ENCODE measurements at places on chromosomes 6 and 20.
A peak's percentile ranks its signal among the peaks of the same experiment; 100 is the strongest.

GRCh38 chr20:44861531-44862006 is 23.9 kb upstream of the YWHAB start:
- no peak for DNase-seq

DNA sequence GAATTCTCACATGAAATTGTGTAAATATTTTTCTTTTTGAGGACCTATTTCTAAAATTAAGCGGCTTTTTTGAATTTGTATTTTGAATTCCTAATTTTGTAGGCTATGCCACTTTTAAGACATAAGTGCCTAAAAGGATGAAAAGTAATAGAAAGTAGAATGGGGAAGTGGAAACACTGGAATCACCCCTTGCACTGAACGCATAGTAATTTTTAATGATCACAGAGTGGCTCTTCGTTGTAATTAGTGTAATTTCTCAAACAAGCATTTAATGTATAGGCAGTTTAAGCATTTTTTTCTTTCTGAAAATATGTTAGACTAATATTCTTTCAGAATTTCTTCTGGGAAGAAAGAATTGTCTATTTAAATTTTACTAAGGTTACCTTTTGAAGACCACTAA is 73.2 kb downstream of the ARID1B start:
- no peak for DNase-seq

- no peak for DNase-seq
Measured at GRCh38 chr6:52098721-52099120, 11.3 kb upstream of the PKHD1 start.

- DNase-seq: no peak
Measured at GRCh38 chr6:31397901-31398525, 5.4 kb upstream of the MICA start.

- no peak for DNase-seq
Measured at GRCh38 chr6:33961691-33962090, 157.9 kb upstream of the MLN start.

DNA sequence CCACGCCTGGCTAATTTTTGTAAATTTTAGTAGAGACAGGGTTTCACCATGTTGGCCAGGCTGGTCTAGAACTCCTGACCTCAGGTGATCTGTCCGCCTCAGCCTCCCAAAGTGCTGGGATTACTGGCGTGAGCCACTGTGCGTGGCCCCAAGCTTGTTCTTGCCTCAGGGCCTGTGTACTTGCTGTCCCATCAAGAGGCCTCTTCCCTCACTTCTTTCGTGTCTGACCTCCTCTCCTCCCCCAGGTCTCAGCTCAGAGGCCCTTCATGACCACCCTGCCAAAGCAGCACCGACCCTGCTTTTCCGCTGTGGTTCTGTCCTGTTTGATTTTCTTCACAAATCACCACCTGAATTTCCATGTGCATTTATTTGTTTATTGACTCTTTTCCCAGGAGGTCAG is 10.5 kb upstream of the UBE2V1 start:
- no peak for DNase-seq

GRCh38 chr6:167092672-167093339 is 30.1 kb upstream of the CCR6 start:
- DNase-seq: no peak

DNA sequence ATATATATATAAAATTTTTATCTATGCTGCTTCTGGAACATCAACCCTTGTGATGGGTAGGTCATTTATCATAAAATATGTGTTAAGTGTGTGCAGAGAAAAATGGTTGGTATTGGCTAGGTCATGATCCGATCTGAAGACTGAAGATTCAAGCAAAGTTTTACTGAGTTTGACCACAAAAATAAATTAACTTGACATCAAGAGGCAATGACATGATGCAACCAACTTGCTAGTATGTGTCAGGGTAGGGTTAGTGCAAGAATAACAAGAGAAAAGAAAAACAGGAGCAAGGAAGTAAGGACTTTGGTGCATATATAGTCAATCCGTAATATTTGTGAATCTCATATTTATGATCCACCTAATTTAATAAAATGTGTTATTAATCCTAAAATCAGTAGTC is 1202.0 kb upstream of the ADGRB3 start:
- no peak for DNase-seq

DNA sequence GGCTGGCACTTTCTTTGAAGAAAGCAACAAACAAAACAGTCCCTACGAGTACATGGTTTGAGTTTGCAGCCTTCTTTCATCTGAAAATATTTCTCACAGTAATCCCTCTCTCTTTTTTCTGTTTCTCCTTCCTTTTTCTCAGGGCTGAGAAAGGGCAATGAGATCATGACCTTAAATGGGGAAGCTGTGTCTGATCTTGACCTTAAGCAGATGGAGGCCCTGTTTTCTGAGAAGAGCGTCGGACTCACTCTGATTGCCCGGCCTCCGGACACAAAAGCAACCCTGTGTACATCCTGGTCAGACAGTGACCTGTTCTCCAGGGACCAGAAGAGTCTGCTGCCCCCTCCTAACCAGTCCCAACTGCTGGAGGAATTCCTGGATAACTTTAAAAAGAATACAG is 80.7 kb upstream of the CLDN20 start:
- no peak for DNase-seq

GRCh38 chr20:50277064-50277415 is 86.4 kb downstream of the CEBPB start:
- DNase-seq: no peak

DNA sequence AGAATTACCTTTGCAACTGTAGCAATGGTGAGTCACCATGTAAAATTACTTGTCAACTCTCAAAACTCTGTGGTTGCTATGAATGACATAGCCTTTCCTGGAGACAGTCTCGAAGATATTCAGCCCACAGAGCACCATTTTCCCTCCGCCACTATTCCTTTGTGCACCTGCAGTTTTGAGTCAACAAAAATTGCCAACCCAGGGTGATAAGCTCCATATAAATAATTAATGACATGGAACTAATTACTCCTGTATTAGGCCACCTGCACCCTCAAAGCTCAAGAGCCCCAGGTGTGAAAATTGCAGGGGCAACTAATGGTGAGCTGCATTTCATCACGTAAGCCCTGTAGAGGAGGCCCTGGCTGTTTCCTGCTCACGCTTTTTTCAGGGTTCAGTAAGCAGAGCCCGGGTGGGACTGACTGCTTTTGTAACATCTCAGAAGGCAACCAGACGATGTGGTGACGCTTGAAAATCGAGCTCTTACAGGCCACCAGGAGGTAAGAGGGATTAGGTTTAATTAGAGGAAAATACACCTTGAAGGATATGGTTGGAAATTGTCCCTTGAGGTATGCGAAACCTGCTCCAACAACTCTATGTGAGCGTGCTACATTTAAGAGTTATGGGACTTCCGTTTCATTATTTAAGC is 70.8 kb downstream of the BMP2 start:
- no peak for DNase-seq

DNA sequence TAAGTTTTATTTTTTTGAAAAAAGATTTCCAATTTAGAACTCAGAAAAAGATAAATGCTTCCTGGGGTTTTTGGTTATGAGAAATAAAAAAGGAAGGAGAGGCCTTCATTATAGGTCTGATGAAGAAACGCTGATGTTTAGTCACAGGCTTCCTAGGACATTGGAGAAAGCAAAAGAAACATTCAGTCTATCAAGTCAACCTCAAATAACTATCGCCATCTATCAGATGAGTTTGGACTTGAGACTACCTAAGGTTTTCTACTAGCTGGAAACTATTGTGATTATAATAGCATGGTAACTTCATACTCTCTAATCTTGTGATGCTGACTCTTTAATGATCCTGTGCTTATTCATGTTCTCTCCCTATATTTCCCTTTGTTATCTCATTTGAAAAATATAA is 171.3 kb downstream of the TPBG start:
- DNase-seq: no peak

- no peak for DNase-seq
Measured at GRCh38 chr6:21257125-21257524, 336.4 kb upstream of the SOX4 start.

GRCh38 chr20:57008217-57008616 is 258.2 kb downstream of the BMP7 start:
- DNase-seq: no peak

DNA sequence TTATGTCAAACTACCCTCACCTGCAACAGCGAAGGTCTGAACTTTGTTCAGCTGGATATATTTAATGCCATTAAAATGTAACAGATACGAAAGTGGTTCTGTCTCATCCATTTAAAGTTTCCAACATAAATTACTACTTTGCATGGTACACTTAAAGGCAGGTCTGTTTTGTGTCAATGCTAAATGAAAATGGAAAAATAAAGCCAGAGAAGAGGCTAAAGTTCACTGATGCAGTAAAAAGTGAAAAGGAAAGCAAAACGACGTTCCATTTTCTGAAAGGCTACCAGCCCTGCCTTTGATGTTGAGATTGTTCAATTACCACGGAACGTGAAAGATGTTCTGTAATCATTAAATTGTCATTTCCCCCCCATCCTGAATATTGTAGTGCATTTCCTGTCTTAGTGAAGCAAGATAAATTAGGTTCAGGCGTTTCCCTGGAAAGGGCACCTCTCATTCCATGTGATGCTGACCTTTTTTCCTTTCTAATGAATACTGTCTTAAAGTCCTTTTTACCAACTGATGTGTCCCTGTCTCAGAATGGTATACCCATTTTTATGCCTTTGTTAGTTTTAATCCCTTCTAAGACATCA is 334.7 kb upstream of the JAG1 start:
- DNase-seq: no peak

DNA sequence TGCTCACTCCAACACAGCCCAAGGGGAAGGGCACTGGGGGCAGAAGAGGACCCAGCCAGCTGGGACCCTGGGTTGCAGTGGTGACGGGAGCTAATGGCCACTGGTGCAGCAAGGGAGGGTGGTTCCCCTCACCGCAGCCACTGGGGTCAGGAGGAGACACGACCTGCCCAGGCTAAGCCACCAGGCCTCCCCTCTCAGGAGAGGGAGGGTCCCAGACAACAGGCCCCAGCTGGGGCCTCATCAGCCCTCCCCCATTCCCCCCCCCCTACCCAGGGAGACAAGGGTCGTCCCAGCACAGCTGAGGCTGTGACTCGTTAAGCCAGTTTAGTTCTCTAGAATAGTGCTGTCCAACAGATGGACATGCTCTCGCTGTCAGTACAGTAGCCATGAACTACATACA is 17.3 kb upstream of the MATN4 start:
- no peak for DNase-seq

- no peak for DNase-seq
Measured at GRCh38 chr6:110285306-110286060, 72.7 kb downstream of the METTL24 start.

- DNase-seq: no peak
Measured at GRCh38 chr6:30213667-30213956, 406 bp upstream of the TRIM26 start.

GRCh38 chr20:8997701-8998117 is 71.2 kb upstream of the PLCB4 start:
- no peak for DNase-seq

- DNase-seq: no peak
Measured at GRCh38 chr20:37734228-37734985, 40.6 kb downstream of the CTNNBL1 start.

DNA sequence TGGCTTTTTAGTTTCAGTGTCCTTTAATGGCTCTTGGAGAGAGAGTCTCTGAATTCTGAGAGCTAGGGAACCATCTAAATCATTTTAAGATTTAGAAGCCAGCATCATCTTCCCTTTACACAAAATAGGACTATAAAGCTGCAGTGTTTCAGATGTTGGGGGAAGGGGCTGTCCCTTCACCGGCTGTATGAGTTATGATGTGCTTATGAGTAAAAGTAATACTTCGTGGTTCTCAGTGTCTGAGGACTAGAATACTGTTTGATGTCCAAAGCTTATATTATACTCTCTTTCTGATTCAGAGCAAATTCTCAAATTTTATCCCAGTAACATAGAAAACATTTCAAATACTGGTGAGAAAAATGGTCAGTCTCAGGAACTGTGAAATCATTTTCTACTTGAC is 63.5 kb upstream of the FAM8A1 start:
- DNase-seq: no peak

GRCh38 chr6:154653385-154653784 is 79.8 kb upstream of the SCAF8 start:
- DNase-seq: no peak

GRCh38 chr20:57458400-57459160 is 66.4 kb downstream of the CTCFL start:
- no peak for DNase-seq

DNA sequence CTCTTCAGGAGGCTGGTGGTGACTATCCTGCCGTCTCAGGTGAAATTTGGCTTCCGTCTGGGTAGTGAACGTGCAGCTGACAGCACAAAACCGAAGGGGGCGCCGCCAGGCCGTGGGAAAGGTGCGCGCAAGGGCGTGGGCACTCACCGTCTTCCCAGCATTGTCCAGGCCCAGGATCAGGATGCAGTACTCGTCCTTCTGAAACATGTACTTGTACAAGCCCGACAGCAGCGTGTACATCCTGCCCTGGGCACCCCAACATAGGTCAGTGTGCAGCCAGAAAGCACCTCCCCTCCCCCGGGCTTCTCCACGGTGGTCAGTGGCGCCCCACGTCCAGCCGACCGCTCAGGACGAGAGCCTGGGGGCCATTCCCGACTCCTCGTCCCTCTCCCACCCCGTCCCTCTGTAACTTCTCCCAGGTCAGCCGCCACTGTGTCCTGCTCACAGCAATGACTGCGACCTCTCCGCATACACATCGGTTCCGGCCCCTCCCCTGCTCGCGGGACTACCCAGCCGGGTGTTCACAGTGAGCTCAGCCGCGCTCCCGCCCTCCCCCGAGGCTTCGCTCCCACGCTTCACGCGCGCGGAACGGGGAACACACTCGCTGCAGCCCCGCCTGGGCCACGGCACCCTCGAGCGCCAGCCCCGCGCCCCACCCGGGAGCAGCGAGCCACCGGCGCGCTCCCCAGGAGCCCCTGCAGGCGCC is 771 bp downstream of the ARFRP1 start:
- DNase-seq: peak; percentile 49

DNA sequence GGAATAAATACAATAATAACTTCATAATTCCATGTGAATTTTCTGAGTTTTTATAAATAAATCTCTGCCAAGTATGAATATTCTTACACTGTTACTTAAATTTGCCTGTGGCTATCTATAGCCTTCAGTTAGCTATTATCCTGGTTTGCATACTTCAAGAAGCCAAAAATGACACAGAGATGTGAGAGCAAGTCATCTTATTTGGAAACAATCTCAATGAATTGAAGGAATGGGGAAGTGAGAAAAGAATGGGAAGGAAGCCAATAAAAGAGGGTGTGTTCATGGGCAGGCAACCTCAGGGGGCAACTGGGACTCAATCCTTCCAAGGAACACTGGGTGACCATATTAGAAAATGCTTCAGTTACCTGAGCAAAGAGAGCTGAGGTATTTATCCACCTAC is 9.9 kb downstream of the HAO1 start:
- DNase-seq: no peak

DNA sequence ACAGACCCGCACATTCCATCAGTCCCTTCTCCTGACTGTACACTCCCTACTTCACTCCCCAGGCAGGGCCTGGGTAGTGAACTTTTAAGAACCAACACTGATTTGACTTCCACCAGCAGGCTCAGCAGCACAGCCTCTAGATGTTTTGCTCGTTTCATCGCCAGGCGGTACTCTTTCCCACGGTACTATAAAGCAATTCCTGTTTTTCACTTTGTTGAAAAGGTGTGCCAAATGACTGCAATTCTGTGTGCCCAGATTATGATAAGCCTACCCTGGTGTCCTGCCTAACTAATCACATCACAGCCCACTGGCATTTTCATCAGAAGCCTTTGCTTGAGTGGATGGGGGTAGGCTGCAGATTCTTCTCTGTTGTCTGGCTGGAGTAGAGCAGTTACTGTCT is 12.9 kb upstream of the WTAP start:
- no peak for DNase-seq

GRCh38 chr6:35312076-35312800 is 14.6 kb downstream of the DEF6 start:
- no peak for DNase-seq

Measured in effector CD8-positive, alpha-beta T cell (primary cell).